Pulmonary artery endothelial cell (primary cell): ENCODE measurements at places on chromosomes 3 and 15. TPM values are rescaled to one million over a fixed set of nuclear protein-coding genes. Genes with fewer than 3 reads are reported as not detected.

ICE2 gene
- total RNA-seq, result 34.2 and 47.0 TPM in 2 replicates

WDR72 gene
- not detected in 2 replicates for total RNA-seq

IQGAP1 gene
- 197 and 214 TPM in 2 replicates for total RNA-seq

FBXO22 gene
- 86.5 and 125 TPM in 2 replicates for total RNA-seq

PPARG gene
- total RNA-seq, result 6.1 and 8.0 TPM in 2 replicates

COL7A1 gene
- total RNA-seq, result 0.13 and 0.25 TPM in 2 replicates

GOLGA6L4 gene
- total RNA-seq, result 0.60 and 0.92 TPM in 2 replicates

GCNT3 gene
- 0.14 TPM in 1 of 2 replicates, not detected in the other for total RNA-seq

STX19 gene
- total RNA-seq, result not detected in 2 replicates

ECT2 gene
- total RNA-seq, result 32.9 and 49.3 TPM in 2 replicates

FBN1 gene
- 70.3 and 119 TPM in 2 replicates for total RNA-seq

NRROS gene
- 2.0 and 4.8 TPM in 2 replicates for total RNA-seq

ADCY5 gene
- 0.07 and 0.28 TPM in 2 replicates for total RNA-seq
